ENCODE measurements at places on chromosomes 2 and 18.

DNA sequence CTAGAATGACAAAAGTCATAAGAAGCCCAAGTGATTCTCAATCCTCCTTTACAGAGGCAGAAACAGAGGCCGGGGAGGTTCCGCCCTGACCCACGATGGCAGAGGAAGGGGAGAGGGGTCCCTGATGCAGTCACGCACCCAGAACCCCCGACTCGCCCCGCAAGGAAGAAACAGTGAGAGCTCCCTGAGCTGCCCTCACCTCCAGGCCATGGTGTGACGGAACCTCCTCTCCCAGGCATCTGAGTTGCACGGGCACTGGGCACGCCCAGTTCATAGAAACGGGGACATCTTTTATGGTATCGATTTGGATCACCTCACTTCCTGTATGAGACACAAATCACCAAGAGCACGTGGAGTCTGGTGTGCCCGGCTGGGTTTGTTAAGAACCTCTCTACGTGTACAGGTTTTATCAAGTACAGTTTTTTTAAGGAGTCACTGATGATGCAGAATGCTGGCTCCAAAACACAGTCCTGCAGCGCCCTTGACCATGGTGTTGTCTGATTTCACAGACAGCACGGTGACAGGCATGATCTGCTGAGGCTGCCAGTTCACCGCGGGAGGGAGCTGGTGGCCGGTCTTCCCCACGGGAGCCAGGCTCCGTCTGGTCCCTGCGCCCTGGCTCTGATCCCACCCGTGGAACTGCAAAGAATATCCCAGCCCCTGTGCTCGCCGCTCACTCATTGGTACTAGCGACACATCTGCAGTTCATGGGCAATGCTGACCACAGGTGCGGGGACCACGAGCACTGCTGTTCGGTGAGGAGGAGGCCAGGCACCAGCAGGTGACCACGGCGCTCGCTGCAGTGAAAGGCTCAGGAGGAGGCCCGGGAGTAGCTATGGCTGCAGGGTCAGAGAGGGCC is 35.6 kb downstream of the PXDN start:
- DNase-seq = no peak

GRCh38 chr2:41137031-41137430 is 685.1 kb upstream of the SLC8A1 start:
- DNase-seq = no peak

- DNase-seq = no peak
Measured at GRCh38 chr2:70115646-70116442, 28.6 kb downstream of the PCBP1 start.

DNA sequence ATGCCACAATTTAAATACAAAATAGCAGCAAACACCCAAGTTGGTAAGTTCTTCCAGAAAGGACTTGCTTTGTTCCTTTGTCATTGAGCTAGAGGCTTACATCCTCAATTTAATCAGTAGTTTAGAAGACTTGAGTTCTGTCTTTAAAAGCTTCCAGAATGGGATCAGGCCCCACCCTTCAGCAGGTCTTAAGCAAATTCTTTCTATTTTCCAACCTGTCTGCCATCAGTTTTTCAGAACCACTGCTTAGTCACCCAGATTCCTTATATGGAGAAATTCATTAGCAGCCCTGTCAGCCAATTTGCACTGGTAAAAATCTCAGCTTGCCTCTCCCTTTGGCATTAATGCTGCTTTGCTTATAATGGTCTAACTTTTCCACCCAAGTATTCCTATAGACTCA is 263.6 kb upstream of the HNMT start:
- no peak for DNase-seq

- DNase-seq = no peak
Measured at GRCh38 chr2:103008586-103008985, 246.8 kb downstream of the TMEM182 start.

DNA sequence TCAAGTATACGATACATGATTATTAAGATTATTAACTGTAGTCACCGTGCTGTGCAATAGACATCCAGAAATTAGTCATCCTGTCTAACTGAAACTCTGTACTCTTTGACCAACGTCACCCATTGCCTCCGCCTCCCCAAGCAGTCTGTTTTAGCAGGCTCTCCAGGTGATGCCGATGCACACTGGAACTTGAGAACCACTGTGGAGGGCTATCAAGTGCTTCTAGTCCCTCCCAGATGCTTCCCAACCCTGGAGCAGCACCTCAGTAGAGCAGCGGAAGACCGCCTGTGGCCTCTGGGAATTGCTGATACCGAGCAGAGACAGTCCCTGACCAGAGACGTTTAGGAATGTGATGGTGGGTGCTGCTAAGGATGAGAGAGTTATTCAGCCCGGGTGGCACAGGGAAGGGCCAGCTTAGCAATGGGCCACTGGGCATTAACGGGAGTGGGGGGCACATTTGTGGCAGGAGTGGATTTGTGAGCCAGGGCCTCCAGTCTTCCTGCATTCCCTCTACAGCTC is 50.7 kb downstream of the LIPG start:
- DNase-seq = no peak

- no peak for DNase-seq
Measured at GRCh38 chr2:127107622-127107999, 657 bp upstream of the BIN1 start.

GRCh38 chr2:54967269-54967668 is 83.0 kb downstream of the RTN4 start:
- DNase-seq = no peak

- DNase-seq = no peak
Measured at GRCh38 chr18:36381075-36381474, 83.6 kb downstream of the FHOD3 start.

DNA sequence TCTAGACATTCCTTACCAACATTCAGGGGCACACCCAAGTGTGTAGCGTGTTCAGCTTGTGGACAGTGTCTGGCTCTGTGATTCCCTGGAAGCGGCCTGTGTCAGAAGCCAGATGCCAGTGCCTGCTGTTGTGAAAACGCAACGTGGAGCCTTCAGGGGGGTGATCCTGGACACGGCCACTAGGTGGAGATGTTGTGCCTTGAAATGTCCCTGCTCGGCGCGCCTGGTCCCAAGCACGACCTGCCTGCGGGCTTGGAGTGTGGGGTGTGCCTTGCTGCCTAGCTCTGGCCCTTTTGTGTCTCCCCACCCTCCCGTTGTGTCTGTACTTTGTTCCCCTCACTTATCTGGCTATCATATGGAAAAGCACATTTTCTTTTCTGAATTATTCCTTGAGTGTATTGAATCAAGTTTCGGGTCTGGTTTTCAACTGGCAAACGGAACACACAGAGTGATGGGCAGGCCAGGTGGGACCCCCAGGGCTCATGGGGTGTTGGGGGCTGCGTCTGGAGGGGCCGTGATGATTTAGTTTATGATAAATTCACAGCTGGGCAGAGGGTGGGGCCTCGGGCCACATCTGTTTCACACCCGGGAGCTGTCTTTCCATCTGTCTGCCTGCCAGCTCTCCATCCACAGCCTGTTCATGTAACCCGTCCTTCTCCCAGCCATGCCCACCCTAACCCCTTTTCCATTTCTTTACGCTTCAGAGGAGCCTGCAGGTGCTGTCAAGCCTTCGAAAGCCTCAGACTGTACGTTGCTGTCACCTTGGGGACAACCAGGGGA is 95.5 kb downstream of the DYSF start:
- DNase-seq = peak; percentile 79

GRCh38 chr2:238257786-238258700 is 18.2 kb upstream of the HES6 start:
- no peak for DNase-seq

DNA sequence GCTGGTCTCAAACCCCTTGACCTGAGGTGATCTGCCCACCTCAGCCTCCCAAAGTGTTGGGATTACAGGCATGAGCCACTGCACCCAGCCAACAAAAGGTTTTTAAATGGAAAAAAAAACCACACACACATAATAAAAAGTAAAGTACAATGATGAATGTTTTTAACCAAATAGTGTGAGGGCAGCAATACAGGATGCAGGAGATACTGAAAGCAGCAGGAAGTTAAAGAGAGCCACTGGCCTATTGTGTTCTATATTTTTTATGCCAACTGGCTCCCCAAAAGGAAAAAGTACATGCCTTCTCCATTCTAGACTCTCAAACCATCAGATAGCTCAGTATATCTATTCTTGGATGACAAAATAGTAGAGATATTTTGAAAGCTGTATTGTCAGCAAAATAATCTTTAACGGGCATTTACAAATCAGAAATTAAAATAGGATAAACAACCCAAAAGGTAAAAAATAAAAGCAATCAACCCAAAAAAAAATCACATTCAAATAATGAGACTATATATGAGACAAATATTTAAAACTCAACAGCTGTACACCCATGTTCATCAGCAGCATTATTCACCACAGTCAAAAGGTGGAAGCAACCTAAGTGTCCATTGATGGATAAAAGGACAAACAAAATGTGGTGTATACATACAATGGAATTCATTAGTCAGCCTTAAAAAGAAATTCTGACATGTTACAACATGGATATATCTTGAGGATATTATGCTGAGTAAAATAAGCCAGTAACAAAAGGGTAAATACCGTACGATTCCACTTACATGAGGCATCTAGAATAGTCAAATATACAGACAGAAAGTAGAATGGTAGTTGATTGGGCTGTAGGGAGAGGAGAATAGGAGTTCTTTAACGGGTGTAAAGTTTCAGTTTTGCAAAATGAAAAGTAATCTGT is 26.2 kb downstream of the GPATCH11 start:
- no peak for DNase-seq

- DNase-seq = no peak
Measured at GRCh38 chr2:159961037-159961436, 101.4 kb downstream of the PLA2R1 start.

- no peak for DNase-seq
Measured at GRCh38 chr2:205052781-205053180, 507.5 kb downstream of the PARD3B start.

GRCh38 chr2:201406077-201406662 is 45.1 kb downstream of the TRAK2 start:
- no peak for DNase-seq

GRCh38 chr18:79553696-79554095 is 125.9 kb upstream of the CTDP1 start:
- peak; percentile 35 for DNase-seq

DNA sequence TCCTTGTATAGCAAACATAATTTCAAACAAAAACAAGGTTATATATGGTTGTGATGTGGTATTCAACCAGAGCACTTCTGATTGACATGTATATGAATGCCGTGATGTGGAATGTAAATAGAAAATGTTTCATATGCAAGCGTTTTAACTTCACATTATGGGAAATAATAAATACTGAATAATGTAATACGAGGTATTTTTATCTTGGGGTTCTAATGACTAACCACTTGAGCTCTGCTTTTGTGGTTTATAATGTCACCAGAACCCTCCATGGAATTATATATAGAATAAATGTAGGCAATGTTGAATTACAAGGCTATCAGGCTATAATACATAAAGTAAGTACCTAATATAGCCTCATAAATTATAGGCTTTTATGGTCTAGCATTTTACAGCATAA is 72.4 kb downstream of the ZNF521 start:
- DNase-seq = no peak

DNA sequence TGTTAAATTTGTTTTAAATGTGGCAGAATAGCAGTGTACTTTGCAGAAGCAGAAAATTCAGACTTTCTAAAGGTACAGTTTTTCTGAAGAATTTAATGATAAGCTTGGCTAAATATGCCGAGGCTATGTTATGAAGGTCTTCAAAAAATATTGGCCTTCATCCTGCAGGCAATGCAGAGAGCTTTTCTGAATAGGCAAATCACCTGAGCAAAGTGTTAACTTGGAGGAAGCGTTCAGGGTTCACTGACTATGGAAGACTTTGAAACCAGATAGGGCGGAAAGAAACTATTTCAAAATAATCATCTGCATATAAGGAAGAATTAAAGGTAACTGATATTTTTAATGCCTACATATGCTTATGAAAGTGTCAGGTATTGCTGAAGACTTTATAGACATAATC is 133.7 kb upstream of the SETBP1 start:
- DNase-seq = no peak

- DNase-seq = no peak
Measured at GRCh38 chr2:193276069-193276468, 1081.3 kb upstream of the TMEFF2 start.

DNA sequence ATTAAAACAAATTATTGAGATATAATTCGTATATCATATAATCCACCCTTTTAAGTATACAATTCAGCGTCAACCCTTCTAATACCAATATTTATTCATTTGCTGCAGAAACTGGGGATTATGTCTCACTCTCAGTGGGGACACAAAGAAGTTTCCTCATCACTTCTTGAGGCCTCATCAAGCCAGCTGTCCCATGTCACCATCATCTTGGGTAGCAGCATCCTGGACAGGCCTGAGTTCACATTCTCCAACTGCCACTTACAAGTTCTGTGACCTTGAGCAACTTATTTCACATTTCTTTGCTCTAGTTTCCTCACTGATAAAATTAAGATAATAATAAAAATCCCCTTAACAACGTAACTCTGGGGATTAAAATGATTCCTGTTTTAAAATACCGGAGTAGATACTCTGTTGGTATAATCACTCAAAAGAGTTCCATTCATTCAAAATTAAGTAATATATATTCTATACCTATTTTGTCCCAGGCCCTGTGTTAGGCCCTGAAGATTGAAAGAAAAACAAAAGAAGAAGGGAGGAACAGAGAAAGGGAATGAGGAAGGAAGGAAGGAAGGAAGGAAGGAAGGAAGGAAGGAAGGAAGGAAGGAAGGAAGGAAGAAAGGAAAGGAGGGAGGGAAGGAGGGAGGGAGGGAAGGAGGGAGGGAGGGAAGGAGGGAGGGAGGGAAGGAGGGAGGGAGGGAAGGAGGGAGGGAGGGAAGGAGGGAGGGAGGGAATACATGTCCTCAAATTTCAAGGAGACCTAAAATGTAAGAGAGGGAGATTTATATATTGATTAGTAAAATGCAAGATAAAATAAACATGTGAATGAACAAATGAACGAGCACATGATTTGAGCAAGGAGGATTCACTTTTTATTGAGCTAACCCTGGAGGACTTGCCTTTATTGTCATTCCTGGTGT is 42.4 kb downstream of the NCKAP5 start:
- no peak for DNase-seq

DNA sequence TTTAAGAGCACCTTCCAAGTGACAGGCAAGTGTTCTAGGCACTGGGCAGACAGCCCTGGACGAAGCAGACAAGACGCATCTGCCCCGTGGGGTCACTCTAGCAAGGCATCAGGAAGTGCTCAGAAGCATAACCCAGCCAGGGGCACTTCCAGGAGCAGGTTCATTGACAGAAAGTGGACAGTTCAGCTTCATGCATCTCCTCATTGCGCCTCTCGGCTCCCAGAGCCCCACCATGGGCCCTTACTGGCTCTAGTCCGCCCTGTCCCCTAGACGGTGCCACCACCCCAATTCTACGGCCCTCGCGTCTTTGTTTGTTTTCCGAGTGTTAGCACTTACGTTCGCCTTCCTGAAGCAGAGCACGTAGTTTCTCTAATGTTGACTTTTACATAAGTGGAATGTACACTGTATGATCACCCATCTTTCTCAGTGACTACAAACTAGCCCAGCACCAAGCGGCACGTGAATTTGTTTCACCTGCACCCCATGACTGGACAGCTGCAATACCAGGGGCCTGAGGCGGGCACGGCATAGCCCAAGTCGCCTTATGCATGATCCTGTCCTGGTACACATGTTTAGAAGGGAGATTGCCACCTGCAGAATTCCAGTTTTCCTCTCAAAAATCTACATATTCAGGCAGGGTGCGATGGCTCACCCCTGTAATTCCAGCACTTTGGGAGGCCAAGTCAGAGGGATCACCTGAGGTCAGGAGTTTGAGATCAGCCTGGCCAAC is 33.2 kb downstream of the SNED1 start:
- DNase-seq = peak; percentile 36

All from left lobe of liver (tissue), 2 donors.